EL (cell line): ENCODE measurements at places on chromosomes 11 and 22.

- no peak for DNase-seq
Observed at GRCh38 chr11:41281131-41281742, 178.2 kb downstream of the LRRC4C start.

GRCh38 chr11:119356349-119357031, 10.0 kb upstream of the MFRP start:
- DNase-seq = peak; percentile 72

DNA sequence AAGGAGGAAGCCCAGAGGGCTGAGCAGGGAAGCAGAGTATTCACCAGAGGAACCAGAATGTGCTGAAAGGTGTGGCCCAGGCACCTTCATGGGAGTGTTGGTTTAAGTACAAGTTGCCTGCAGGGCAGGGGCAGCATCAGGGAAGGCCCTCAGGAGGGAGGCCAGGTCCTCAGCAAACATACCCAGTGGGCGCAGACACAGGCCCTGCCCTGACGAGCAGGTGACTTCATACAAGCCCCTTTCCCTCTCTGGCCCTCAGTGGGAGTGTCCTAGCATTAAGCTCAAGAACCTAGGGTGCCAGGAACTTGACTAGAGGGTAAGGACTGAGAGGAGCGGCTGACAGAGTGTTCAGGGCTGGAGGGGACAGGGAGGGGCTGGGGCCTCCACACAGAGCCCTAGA, 7.5 kb upstream of the CASTOR1 start:
- DNase-seq = no peak

DNA sequence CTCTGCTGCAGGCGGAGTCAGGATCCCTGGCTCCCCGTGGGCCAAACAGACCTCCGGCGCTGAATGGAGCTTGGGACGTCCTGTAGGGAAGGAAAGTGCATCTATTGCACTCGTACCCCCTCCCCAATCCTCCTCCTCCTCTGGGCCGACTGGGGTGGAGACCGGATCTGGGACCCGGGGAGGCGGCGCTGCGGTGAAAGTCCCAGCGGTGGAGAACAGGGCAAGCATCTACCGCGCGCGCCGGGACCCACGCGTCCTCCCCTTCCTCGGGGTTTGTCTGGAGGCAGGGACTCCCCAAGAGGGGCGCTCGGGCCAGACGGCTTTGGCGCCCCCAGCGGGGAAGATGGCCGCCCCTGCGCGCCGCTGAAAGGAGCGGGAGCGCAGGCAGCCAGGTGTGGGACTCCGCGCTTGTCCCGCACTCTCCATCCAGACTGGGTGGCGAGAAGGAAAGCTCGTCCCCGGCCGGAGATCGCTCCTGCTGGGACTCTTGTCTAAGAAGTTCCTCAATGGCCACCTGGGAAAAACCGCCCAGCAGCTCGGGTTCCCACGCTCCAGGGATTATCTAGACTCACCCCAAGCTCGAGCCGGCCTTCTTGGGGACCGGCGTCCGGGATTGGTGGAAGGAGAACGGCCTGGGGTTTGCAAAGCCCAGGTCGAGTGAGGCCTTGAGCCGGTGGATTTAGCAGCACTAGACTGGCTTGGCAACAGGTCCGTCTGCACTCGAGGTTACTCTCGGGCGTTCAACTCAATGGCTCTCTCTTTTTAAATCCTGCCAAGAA, 718 bp downstream of the FADS2 start:
- DNase-seq = peak; percentile 40

DNA sequence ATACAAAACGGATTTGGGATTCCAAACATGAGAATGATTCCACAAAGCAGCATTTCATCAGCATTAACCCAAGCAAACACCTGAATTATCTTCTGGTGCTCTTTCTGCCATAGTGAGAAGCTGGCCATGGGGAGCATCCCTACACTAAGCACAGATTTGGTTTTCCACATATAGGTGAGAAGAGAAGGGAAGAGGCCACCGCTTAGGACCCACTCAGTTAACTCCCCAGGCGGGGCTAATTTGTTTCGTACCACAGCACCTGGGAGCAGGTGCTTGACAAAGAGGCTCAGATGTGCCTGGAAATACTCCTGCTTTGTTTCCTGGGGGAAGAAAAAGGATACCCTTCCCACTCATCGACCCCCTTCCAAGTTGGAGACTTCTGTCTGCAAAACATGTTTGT, 64.2 kb downstream of the RAB30 start:
- no peak for DNase-seq
